ENCODE measurements at places on chromosomes 13 and 19. TPM values are rescaled to one million over a fixed set of nuclear protein-coding genes. Genes with fewer than 3 reads are reported as not detected.

DNA sequence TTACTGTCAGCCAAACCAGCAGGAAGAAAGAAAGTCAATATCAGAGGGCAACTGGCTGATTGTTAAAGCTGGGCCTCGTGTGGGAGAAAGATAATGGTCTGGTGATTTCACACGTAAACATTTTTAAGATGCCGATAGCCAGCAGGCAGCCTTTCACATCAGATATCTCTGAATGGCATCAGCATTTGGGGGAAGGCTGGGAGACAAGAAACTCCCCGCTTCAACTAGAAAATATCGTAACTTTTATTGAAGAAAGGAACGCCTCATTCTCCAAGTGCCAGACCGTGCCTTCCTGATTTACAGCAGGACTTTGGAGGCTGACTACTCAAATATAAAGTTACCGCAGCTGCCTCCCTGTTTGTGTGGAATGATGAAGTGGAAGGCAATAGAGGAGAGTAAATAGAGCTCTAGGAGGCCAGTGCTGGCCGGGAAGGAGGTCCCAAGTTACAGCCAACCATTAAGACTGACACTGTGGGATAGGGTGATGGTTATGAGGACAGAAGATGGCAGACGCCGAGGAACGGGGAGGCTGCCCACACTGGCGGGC, 284.3 kb upstream of the MAB21L1 start:
- DNase-seq = no peak

ADGRE1 gene
- not detected for total RNA-seq

- peak; percentile 56 for DNase-seq
Observed at GRCh38 chr19:55579766-55580621, 654 bp downstream of the ZNF579 start.

GRCh38 chr13:111317571-111318345, 2.7 kb upstream of the TEX29 start:
- DNase-seq = no peak

DNA sequence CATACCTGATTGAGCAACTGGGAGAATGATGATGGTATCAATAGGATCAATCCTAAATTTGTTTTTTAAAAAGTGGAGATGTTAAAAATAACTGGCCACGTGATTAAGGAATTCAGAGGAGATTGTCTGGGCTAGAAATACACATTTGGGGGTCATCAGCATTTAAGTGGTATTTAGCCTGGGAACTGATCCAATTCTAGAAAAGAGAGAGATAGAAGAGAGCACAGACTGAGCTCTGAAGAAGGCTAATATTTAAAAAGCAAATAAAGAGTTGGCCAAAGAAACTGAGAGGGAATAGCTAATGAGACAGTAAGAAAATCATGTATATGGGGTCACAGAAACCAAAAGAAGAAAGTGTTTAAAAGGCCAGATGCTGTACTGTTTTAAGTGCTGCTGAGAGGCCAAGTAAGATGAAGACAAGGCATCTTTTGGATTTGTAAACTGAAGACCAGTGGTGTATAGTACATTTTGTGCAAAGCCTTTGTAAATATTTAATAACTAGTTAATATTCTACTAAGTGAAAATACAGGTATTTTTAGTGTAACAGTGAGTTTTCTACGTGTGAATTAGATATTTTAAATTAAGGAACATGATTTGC, 40.2 kb downstream of the UBL3 start:
- DNase-seq = no peak

- DNase-seq = no peak
Observed at GRCh38 chr13:98456413-98456845, 120.5 kb downstream of the STK24 start.

DNA sequence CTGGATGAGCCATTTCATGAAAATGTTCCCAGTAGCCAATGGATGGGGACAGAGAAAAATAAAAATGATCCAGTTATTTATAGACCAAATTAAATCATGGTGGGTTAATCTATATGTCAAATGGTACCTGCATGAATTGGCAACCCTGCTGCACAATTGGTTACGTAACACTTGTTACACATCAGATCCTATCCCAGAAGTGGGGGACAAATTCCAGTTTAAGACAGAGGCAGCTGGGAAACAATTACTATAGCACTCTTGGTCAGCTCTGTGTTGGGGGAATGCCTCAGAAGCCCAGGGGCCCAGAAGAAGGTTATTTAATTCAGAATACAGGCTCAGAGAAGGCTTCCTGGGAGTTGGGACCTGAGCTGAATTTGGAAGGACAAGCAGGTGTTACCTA, 81.1 kb upstream of the FLT1 start:
- DNase-seq = no peak

MEDAG gene
- not detected for total RNA-seq

COG3 gene
- total RNA-seq = 26.2 TPM

ZNF888 gene
- total RNA-seq = 8.9 TPM

DNA sequence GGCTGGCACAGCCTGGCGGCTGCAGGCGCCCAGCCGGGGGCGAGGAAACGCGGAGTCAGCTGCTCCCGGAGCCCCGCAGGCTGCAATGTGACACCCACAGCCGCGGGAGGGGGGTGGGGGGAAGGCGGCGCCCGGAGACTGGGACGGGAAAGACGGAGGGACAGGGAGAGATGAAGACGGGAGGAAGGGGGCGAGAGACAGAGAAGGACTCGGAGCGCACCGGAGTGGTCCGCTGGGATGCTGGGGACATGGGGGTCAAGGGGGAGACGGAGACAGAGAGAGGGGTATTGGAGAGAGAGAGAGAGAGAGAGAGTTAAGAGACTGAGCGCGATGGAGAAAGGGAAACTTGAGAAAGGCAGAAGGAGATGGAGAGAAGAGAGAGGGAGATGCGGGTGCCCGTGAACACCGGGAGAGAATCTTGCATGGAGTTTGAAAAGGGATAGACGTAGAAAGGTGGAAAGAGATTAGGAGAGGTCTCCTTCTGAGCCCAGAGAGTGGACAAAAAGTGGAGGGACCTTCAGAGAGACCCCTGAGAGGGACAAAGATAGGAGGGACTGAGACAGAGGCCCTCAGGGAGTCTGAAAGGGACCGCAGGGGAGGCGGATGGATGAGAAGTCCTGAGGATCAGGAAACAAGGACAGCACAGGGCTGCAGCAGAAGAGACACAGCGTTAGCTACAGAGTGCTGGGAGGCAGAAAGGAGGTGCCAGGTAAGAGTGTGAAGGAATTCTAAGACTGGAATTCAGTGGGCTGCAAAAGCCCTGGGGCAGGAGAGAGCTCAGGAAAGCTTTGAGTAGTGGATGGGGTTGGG, 1.0 kb downstream of the SCN1B start:
- peak; percentile 76 for DNase-seq

MYH14 gene
- 6.7 TPM for total RNA-seq

CBY2 gene
- total RNA-seq = not detected

DNA sequence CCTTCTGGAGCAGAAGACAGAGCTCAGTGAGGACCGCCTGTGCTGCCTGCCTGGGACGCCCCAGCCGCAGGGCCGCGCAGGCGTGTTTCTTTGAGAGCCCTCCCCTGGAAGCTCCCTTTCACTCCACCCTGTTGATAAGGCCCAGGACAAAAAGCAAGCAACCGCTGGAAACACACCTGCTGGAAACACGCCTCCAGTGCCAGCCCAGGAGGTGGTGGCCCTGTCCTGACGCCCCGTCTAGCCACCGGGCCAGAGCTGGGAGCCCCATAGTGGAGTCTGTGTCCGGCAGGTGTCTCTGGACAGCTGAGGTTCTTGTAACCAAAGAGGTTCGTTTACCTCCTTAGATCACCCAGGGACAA, 173.8 kb downstream of the KATNAL1 start:
- no peak for DNase-seq

PTPRS gene
- total RNA-seq = 403 TPM

- DNase-seq = no peak
Observed at GRCh38 chr19:778910-779653, 18.2 kb upstream of the PTBP1 start.

GRCh38 chr19:6674868-6675305, 4.9 kb upstream of the TNFSF14 start:
- peak; percentile 62 for DNase-seq

DNA sequence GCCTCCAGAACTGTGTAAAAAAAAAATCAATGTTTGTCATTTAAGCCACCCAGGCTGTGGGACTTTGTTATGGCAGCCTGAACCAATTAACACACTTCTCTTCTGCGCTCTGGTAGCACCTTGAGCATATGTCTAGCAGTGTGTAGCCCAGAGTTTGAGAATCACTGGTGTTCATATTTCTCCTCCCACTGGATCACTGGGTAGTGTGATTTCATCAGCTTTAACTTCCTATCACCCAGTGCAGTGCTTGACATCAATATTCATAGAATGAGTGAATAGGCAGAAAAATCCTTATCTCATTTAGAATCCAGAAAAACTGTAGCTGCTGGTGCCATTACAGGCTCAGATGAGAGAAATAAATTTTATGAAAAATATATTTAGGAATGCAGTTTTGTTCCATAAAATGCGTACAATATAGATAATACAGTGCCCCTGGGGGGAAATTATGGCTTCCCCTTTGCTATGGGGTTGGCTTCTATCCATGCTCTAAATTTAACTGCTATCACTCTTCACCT, 30.7 kb upstream of the WASF3 start:
- DNase-seq = no peak

All from neural progenitor cell (in vitro differentiated cells).